Stimulated activated CD4-positive, alpha-beta T cell treated with anti-CD3 and anti-CD28 coated beads, Interleukin-15, amount 100 ng/mL, for 48 hours (primary cell): ENCODE measurements at places on chromosomes 7 and 10.

DNA sequence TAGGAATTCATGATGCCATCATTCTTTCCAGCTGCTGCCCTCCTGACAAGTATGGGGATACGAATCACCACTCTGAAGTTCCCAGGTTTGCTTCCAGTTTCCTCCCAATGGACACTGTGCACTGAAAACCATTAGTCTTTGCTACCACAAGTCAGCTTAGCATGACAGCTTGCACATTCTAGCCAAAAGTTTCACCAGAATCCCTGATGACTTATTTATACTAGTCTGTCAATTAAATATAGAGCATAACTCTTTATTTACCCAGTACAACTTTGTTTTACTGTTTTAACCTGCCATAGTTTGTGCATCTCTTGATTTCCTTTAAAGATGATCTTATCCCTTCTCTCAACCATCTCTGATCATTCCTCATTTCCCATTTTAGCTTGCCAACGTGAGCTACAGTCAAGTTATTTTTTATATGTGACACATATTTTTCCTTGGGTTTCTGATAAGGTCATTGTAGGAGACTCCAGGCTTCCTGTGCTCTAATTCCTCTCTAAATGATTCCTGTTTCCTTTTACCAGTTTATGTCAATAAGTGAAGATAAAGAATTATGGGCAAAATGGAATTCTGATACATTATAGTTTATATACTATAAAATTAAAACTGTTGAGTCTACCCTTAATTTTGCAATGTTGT lies 167.5 kb upstream of the MEOX2 start:
- no peak for DNase-seq

DNA sequence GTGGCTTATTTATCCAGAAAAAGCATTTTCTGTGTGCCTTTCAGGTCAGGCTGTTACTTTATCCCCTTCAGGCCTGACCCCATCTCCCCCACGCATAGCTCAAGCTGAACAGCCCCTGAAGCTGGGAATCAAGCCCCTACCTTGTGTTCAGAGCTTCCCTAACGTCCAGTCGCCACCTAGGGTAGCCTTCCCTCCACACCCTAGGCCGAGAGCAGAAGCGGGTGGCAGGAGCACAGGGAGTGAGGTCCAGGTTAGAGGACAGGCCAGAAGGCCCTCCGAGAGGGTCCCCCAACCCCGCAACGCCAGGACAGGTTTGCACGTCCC lies 479 bp upstream of the SEMA4G start:
- no peak for DNase-seq

- DNase-seq: no peak
Observed at GRCh38 chr7:67448271-67448670, 451.6 kb downstream of the TYW1 start.

- no peak for DNase-seq
Observed at GRCh38 chr10:118042827-118043242, 3.9 kb downstream of the RAB11FIP2 start.

DNA sequence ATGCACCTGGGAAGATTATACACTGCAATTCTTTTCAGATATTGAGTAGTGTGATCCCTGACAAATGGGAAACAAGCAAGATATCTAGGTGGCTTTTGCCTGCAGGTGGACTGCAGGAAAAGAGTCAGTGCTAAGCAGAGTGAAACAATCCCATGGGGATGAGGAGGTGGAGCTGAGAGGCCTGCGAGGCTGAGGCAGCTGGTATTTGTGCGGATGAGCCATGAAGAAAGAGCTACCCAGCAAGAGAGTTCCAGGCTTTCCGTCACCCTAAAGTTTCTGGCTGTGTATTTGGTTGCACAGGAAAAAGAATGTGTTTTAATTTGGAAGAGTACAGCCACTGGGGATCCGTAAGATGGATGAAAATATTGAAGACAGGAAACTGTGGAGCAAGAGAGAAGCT lies 714.1 kb upstream of the COBL start:
- no peak for DNase-seq

GRCh38 chr7:44671069-44671468 lies 64.6 kb downstream of the OGDH start:
- DNase-seq: no peak

DNA sequence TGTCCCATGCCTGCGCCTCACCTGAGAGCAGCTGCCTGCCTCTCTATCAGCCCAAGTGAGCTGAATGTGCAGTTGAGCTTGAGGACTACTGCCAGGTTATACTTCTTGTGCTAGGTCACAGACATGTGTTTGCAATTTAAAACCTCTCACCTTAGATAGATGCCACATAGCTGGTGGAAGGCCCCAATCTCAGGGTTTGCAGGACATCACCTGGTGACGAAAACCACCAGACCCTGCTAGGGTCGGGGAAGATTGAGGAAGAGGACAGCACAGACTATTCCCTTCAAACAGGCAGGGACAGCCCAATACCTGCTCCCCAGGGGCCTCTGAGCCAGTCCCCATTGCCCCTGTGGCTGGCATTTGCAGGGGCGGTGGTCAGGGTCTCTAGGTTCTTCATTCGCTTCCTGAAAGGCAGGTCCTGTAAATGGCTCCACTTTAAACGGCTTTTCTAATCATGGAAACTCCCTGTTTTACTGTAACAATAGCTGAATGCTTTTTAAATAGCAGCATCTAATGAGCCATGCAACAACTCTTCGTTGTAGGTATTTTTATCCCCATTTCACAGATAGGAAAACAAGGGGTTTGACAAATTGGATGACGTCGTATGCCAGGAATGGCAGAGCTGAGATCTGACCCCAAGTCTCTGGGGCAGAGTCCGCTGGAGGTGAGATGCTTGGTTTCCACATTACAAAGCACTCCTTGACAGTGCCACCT lies 80.1 kb downstream of the EMX2 start:
- DNase-seq: no peak

GRCh38 chr10:4828005-4828404 lies 2.0 kb downstream of the AKR1E2 start:
- DNase-seq: no peak

GRCh38 chr7:15647309-15647708 lies 39.2 kb downstream of the MEOX2 start:
- no peak for DNase-seq

- DNase-seq: no peak
Observed at GRCh38 chr10:7932301-7933036, 114.2 kb downstream of the TAF3 start.

- DNase-seq: no peak
Observed at GRCh38 chr10:79101560-79102497, 33.1 kb downstream of the ZMIZ1 start.

GRCh38 chr10:78654047-78654590 lies 414.6 kb upstream of the ZMIZ1 start:
- no peak for DNase-seq

- no peak for DNase-seq
Observed at GRCh38 chr10:68559251-68559650, 886 bp upstream of the TET1 start.

DNA sequence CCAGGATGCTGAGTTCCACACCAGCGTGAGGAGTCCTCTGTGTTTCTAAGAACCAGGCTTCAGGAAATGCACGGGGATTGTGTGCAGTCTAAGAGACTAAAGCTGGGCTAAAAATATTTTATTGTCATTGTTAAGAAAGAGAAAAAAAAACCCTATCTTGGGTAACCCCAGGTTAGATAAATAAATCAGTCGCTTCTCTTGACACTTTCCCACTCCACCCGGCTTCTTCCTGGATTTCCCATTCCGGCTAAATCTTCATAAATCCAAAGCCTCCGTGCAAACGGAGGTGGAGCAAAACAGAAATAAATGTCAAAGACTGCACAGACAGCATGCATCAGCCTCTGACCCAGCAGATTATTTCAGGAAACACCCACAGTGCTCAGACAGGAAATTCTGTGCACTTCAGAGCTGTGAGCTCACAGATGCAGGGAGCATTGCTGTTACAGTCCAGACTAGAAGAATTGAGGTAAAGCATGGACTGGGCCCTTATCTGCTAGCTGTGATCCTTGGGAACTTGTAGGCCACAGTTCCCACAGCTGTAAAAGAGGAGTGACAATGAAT lies 44.8 kb upstream of the GRID1 start:
- peak; percentile 29 for DNase-seq

DNA sequence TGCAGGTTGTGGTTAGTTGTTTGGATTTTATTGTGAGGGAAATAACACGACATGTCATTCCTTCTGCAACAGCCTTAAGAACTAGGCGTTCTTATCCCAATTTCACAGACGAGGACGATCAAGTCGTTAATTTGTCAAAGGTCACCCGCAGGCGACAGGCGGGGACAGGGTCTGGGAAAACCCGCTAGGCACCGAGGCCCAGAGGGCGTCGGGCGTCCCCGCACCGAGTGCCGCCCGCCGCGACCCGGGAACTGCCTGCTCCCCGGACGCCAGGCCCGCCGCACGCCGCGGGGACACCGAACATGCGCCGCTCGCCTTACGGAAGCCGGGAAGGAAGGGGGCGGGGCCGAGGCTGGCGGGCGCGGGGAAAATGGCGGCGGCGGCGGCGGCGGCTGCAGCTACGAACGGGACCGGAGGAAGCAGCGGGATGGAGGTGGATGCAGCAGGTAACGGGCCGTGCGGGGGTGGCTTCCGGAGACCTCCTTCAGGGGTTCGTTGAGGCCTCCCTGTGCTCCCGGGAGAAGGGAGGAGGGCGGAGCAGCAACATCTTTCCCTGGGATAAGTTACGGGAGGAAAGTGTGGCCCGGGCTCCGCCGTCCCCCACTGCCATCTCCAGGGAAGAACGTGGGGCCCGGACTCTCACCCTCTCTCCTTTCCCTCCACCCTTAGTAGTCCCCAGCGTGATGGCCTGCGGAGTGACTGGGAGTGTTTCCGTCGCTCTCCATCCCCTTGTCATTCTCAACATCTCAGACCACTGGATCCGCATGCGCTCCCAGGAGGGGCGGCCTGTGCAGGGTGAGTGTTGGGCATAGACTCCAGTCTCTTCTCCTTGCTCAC lies at the start of gene COPS6:
COPS6 (plus strand) TSS at position 349 of the 837 bp plus-strand sequence; CDS start at position 371, 22 bp downstream.
- peak; percentile 64 for DNase-seq

DNA sequence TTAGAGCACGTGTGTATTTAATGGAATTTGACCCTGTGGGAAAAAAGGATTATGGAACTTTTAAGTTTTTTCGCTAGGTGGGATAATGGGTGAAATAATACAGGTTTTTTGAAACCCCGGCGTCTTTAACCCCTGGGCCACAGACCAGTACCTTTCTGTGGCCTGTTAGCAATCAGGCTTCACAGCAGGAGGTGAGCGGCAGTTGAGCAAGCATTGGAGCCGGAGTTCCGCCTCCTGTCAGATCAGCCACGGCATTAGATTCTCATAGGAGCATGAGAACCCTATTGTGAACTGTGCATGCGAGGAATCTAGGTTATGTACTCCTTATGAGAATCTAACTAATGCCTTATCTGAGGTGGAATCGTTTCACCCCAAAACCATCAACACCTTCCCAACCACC lies 28.6 kb downstream of the WAC start:
- DNase-seq: no peak

DNA sequence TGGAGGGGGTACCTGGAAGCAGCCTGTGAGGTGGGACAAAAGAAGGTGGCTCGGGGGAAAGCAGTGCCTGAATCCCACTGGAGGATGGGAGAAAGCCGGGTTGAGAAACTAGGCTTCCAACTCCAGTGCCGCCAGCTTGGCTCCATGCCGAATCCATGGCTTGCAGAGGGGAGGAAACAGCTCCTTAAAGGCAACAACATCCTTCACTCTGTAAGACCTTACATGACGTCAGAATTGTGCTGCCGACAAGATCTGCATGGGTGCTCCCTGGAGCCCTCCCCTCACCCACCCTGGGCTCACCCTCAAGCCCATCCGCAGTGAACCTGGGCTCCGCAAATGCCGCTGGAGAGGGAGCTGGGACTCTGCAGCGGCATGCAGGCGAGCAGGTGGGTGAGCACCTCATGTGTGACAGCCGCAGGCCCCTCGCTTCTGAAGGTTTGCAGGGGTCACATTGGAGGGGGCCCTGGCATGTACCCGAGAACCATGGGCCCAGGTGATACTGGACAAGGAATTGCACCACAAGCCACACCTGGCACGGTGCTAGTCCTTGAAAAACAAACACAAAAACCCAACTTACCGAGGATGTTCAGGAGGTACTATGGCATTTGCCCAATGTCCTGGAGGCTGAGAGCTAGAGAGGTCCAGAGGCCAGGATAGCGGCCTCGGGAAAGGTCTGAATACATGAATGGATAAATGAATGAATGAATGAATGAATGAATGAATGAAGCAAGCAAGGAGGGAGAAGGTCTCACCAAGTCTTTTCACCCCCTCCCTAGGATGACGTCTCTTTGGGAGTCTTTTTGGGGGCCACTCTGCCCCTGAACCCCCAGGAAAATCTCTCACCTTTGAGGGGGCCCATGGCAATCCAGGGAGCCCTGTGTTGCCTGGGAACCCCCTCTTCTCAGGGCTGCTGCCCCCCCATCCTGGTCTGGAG lies 238.6 kb upstream of the SHH start:
- DNase-seq: no peak

DNA sequence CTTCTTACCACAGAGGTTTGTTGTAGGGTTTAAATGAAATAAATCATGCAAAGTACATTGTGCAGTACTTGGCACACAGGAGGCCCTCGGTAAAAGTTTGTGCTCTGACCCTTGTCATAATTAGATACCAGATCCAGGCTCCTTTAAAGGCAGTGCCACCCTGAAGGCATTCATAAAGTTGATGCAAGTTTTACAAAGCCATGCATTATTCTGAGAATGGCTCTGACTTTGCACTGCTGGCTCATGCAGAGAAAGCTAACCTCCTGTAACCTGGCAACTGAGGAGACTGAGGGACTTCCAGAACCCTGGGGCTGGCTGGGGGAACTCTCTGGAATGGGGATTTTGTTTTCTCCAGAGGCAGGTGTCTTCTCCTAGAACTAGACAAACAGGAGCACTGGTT lies 570.9 kb downstream of the CCSER2 start:
- DNase-seq: no peak

GRCh38 chr10:7523656-7524055 lies 112.8 kb upstream of the SFMBT2 start:
- no peak for DNase-seq

DNA sequence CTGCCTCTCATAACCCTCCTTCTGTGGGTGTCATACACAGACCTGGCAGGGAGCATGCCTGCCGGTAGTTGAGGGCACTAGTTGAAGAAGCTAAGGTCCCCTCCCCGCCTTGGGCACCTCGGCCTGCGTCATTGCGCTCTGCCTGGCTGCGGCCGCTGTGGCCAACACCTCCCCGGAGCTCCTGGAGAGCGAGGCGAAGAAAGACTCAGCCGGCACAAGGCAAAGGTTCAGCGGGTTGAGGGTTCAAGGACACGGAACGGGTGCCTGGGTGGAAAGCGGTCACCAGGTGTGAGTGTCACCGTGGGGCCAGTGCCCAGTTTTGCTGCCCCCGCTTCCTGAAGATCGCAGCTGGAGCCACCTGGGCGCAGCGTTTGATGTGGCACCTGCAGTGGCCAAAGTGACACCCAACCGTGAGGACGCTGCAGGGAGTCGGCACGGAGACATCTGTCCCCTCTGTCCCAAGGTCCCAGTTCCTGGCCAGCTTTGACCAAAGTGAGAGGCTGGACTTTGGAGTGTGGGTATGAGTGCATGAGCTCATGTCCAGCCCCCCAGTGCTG lies 14.8 kb upstream of the ZNF735 start:
- no peak for DNase-seq

- no peak for DNase-seq
Observed at GRCh38 chr7:132443761-132444520, 132.3 kb downstream of the PLXNA4 start.
